ENCODE measurements at places on chromosomes 2 and 18.

- DNase-seq, result no peak
Observed at GRCh38 chr2:147479358-147479757, 365.5 kb upstream of the ACVR2A start.

DNA sequence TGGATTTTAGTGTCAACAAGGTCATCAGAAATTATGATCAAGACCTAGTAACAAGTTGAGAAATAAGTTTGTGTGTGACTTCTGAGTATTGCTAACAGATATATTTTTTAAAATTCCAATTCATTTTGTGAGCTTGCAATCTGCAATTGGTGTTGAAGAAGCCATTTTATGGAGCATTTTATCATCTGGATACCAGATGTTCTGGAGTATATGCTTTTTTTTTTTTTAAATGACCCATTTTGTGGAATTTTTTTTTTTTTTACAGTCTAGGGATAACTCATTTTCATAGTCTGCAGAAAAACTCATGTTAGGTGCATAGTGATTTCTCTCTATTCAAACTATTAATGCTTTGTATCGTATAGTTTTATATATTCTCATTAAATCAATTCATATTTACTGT lies 12.6 kb downstream of the QPCT start:
- DNase-seq, result no peak

GRCh38 chr2:3747032-3747654 lies 43.8 kb downstream of the DCDC2C start:
- no peak for DNase-seq

DNA sequence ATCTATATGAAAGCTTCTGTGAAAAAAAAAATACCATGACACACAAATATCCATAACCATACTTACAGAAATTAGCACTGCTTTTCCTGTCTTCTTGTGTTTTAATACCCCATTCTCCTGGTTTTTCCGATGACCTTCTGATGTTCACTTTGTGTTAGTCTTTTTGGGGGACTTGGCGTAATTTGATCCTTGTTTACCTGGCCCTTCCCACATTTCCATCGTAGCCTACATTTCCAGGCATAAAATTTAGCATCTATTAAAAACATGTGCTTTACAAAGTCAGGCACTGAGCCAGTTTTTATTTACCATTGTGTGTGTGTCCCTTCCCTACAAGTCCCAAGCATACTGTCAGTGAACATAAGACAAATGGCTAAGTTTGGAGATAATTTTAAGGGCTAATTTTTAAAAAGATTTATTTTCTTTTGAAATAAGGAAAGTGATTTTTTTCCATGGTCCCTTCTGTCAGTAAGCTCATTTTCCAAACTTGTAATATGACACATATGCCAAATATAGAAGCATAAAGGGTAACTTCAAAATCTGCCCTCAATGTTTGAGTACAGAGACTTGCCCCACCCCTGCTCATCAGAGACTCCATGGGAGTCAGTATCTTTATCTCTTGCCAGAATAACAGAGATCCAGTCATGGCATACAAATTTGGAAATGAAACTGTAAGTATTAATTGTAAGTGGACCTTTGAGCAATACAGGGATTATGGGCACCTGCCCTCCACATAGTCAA lies 27.3 kb downstream of the SESTD1 start:
- DNase-seq, result no peak

DNA sequence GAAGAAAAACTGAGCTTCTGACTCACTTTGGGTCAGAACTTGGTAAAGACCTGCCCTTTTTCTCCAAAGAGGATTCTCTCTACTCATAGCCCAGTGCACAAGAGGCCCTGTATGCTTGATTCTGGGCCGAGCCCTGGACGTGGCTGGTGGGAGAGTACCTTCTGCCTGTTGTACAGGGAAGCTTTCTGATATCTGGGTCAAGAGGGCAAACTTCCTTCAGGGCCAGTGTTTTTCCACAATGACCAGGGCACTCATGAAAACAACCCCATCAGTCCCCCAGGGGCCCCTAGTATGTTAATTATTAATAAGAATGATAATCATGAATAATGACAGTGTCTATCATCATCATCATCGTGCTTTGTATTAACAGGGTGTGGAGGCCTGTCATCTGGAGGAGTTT lies 90.0 kb downstream of the TGFA start:
- DNase-seq, result no peak

DNA sequence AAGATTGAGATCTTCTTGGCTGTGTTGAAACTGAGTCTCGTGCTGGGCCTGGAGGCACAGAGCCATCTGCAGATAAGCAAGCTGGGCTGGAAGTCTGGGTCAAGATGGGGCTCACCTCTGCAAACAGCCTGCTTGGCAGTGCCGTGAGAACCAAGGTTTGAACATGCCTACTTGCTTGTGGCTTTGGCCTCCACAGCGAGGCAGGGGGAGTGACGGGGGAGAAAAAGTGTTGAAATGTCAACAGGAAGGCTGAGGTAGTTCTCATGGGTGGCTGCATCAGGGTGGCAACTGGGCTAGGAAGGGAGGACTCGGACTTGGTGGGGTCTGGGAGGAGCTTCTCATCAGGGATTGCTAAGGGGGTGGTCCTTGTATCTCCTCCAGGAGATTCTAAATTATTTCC lies 99.7 kb downstream of the THNSL2 start:
- DNase-seq, result no peak

GRCh38 chr2:69917852-69918251 lies 2.9 kb downstream of the MXD1 start:
- no peak for DNase-seq

GRCh38 chr2:136714452-136714951 lies 50.8 kb upstream of the THSD7B start:
- DNase-seq, result no peak

- DNase-seq, result no peak
Observed at GRCh38 chr2:100643906-100644501, 81.2 kb downstream of the PDCL3 start.

DNA sequence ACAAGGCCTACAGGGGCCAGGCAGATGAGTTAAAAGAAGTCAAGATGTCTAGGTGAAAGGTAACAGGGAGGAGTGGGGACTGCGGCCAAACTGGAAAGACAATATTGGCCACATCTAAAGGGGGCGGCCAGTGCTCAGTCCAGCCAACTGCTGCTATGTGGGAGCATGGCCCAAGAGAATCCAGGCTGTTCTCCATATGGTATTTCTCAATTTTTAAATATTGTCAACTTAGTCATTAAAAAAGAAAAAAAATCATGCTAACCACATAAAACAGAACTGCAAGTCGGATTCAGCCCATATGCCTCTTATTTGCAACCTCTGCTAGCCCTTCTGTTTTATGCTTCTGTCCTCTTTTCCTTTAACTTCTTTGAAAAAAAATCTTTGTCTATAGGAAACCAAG lies 14.8 kb downstream of the TRABD2A start:
- no peak for DNase-seq

GRCh38 chr2:175253871-175254270 lies 72.4 kb upstream of the ATP5MC3 start:
- DNase-seq, result no peak

DNA sequence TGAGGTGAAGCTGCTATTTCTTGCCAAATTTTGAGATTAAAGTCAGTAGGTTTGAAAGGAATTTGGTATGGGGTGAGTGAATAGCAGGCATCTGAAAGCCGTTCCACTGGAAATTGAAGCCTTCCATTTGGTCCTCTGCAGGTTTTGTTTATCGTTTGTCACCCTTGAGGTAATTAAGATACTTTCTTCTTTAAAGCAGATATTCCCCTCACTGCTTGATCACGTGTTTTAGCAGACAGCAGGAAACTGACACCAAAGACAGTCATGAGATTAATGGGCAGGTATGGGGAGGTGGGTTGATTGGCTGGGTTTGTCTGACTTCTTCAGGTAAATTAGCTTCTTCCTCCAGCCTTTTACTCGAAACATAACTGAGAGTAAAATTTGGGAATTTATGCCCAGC lies 10.7 kb downstream of the LPIN1 start:
- no peak for DNase-seq

DNA sequence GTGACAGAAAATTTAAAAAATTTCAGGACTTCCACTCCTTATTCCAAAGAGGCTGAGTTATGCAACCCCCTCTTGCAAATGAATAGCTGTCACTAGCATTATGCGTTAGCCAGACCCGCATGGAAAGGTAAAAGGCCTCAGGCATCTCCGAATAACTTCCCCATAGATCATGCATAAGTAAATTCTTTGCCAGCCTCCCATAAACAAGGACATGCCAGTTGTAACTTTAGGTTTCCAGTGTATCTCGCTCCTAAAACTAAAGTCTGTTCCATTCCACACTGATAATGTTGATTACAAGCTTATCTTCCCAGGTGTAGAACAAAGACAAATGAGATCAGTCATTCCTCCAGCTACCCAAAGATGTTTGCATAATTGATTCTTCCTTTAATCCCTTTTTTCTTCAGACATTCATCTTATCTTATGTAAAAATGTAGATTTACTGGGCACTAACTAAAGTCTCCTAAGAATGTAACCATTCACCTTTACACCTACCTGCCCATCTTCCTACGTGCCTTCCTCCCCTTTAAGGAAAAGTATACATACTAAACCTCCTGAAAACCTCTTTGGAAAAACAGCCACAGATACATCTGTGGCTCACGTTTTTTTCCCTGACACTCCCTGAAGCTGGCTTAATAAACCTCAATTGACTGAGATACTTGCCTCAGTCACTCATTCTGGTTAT lies 13.6 kb upstream of the NFU1 start:
- no peak for DNase-seq

DNA sequence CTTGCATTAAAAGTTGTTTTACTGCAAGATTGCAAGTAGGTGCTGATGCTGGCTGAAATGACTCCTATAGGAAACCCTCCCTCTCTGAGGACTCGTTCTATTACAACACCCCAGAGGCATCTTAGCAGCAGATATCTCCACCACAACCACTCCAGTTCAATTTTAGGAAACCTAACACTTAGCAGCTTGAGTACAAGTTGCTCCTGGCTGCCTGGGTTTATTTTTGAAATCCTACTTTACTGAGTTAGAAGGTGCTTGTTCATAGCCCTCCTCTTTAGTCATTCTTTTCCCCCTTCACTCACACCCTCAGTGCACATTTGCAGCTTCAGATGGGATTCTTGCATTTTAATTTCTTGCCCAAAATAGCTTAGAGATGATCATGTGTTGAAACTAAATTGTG lies 111.5 kb downstream of the MTCL1 start:
- no peak for DNase-seq

GRCh38 chr2:17672583-17673317 lies 80.9 kb downstream of the SMC6 start:
- DNase-seq, result no peak

GRCh38 chr2:66574701-66575624 lies 140.0 kb downstream of the MEIS1 start:
- DNase-seq, result no peak

DNA sequence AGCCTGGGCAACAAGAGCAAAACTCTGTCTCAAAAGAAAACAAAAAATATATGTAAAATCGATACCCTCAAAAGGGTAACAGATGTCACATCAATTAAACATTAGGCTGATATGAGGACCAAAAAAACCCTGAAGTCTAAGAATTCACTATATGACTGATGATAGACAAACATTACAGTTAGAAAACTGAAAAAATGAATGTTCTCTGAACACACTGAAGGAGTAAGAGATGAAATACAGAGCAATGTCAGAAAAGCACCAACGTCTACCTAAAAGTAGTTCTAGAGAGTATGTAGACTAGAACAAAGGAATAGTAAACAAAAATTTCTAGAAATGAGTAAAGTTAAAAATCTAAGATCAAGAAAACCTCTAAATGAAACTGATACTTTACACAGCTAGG lies 81.9 kb downstream of the SLC66A3 start:
- DNase-seq, result no peak

DNA sequence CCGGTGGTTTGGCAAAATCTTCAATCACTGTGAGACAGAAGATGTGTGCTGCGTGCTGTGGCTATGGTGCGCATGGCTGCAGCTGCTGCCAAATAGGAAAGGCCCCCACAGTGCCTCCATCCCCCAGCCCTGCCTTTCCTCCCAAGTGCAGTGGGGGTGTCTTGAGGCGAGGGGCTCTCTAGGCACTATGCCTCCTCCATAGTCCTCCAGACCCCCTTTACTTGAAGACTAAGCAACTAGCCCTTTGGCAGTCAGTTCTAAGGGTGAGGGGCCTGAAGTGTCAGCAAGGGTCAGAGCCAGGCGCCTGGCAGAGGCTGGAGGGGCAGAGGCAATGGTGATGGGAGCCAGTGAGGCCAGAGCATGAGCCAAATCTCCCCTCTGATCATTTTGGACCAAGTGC lies 13.6 kb upstream of the TMEM185B start:
- DNase-seq, result no peak

Data from stimulated activated CD4-positive, alpha-beta T cell treated with anti-CD3 and anti-CD28 coated beads, Interleukin-1b, Interleukin-23, amount 100 ng/mL, for 24 hours (primary cell).